ENCODE measurements at places on chromosomes 6 and 20.

DNA sequence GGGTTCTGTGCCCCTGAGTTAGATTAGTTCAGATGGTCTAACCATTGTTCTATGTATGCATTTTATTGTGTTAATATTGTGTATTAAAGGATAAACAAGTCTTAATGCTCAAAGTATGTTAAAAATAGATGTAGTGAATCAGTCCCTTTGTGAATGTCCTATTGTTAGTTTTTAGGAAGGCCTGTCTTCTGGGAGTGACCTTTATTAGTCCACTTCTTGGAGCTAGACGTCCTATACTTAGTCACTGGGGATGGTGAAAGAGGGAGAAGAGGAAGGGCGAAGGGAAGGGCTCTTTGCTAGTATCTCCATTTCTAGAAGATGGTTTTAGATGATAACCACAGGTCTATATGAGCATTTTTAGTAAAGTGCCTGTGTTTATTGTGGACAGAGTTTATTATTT lies 12.3 kb upstream of the HMGN4 start:
- DNase-seq: no peak

- no peak for DNase-seq
Observed at GRCh38 chr20:4130404-4131189, 115.2 kb upstream of the RNF24 start.

DNA sequence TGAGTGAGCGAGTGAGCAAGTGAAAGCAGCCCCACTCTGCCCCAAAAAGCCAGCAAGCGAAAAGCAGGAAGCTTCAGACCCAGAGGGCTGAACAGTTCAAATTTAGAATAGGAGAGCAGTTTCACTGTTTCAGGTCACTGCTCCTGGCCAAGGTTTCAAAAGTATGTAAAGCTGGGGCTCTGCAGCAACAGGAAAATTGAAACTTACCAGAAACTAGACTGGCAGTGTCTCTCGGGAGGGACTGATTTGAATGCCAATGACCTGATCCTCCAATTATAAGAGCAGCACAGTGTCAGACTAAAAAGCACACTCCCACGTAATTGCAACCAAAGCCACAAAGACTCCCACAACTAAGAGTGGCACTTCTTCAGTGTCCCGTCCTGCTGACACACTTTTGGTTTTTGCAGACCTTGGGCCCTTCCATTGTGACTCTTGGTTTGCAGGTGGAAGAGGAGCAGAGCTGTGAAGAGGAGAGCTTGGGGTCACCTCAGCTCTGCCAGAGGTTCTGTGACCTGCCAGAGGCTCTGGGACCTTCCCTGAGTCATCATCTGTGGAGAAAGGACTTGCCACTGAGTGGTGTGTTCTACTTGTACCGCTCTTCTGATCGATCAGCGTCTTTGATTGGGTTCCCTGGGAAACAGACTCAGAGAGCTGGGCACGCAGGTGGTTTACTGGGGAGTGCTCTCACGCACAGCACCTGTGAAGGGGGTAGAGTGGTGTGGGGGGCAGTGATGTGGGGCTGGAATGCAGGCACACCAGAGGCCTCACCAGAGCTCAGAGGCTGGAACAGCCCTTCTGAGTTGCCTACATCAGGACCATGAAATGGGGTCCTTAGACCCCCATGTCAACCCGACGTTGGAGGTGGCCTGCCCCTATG lies 52.7 kb upstream of the PTGIS start:
- DNase-seq: no peak

- DNase-seq: no peak
Observed at GRCh38 chr20:61457725-61458124, 205.7 kb downstream of the CDH4 start.

DNA sequence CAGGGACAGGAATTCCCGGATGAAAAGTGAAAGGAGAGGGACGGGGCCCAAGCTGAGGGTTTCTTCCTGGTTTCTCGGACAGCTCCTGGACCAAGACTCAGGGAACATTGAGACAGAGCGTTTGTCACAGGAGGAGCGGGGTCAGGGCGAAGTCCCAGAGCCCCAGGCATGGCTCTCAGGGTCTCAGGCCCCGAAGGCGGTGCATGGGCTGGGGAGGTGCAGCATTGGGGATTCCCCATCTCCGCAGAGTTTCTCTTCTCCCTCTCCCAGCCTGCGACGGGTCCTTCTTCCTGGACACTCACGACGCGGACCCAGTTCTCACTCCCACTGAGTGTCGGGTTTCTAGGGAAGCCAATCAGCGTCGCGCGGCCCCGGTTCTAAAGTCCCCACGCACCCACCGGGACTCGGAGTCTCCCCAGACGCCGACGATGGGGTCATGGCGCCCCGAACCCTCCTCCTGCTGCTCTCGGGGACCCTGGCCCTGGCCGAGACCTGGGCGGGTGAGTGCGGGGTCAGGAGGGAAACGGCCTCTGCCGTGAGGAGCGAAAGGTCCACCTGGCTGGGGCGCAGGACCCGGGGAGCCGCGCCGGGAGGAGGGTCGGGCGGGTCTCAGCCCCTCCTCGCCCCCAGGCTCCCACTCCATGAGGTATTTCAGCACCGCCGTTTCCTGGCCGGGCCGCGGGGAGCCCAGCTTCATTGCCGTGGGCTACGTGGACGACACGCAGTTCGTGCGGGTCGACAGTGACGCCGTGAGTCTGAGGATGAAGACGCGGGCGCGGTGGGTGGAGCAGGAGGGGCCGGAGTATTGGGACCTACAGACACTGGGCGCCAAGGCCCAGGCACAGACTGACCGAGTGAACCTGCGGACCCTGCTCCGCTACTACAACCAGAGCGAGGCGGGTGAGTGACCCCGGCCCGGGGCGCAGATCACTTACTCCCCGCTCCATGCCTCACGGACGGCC lies 54.6 kb upstream of the POLR1H start:
- no peak for DNase-seq

GRCh38 chr20:50724851-50725723 lies 6.3 kb upstream of the PARD6B start:
- DNase-seq: peak; percentile 69

DNA sequence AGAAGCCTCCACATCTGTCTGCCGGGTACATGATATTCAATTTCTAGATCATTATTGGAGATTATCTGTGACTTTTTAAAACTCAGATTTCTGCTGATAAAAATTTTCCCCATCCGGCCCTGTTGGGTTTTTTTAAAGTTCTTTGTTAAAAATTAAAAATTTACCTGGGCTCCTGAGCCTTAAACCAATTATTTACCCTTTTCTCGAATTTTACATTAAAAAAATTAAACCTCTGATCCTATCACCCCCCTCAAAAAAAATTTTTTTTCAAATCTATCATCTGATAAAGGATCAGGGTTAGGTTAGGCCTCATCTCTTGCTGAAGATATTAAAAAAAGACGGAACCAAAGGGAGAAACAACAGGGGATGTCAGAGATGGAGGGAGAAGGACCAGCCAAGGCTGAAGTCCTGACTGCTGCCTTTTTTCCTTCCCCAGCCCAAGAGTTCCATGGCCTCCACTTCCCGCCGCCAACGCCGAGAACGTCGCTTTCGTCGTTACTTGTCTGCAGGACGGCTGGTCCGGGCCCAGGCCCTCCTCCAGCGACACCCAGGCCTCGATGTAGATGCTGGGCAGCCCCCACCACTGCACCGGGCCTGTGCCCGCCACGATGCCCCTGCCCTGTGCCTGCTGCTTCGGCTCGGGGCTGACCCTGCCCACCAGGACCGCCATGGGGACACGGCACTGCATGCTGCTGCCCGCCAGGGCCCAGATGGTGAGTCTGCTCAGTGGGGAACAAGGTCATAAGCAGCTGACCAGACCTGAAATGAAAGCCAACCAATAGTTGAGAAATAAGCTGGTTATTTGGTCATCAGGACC lies 527 bp downstream of the NFKBIL1 start:
- DNase-seq: no peak

DNA sequence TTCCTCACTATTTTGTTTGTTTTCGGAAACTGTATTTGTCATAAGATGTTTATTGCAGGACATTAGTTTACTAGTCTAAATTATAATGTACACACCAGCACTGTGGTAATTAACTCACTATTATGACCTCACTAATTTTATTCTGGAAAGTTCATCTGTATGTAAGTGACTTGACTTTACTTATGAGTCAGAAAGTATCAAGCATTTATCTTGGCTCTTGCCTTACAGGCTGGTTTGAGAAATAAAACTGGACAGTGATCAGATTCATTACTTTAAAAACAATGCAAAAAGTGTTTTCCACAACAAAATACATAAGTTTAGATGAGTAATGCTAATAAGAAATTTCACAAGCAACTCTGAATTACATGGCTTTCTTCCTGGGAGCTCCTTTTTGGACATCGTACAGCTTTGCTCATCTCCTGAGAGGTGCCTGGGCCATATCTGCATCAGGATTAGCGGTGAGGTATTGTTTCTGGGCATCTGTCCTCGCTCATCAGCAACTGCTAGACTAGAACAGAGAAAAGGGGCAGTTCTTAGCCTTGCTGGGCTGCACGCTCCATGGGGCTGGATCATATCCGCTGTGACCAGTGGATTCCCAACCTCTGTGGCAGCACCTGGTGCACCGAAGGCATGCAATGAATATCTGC lies 179.8 kb downstream of the SOD2 start:
- no peak for DNase-seq

- DNase-seq: no peak
Observed at GRCh38 chr6:35810971-35811698, 6.0 kb downstream of the LHFPL5 start.

GRCh38 chr6:51893366-51893765 lies 194.0 kb downstream of the PKHD1 start:
- no peak for DNase-seq

- DNase-seq: no peak
Observed at GRCh38 chr6:33057222-33058150, 16.0 kb downstream of the HLA-DPA1 start.

GRCh38 chr20:22232923-22233322 lies 351.4 kb downstream of the FOXA2 start:
- DNase-seq: no peak

DNA sequence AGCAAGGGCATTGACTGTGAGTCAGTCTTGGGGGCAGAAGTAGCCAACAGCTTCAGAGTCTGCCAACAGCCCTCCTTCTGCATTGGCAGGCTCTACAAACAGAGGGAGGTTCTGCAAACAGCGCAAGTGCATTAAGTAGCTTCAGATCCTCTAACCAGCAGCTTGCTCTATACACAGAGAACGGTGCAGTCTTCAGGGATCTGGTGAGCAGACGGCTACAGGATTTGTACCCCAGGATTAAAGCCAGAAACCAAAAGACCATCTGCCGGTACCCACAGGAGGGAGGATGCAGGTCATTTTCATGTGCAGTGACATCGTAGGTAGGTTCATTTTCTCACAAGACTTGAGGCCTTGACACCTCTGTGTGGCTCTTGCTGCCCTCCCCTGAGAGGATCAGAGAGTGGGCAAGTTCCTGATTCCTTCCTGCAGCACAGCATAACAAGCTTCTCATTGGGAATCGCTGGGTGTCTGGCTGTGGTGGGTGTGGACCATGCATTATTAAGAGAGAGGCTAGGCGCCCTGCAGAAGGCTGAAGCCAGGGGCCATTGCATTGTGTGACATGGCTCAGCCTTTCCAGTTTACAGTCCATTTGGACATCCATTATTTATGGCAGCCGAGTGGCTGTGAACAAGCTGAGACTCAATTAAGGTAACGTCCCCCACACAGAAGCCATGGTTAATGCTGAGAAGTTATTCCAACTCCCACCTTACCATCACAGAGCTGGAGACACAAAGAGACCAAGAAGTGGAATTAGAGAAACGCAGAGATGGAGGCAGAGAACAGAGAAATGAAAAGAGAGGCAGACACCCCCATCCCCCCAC lies 250.0 kb downstream of the LRFN2 start:
- no peak for DNase-seq

GRCh38 chr6:5343998-5344397 lies 82.7 kb downstream of the FARS2 start:
- DNase-seq: no peak

GRCh38 chr6:125154118-125154760 lies 666 bp downstream of the TPD52L1 start:
- DNase-seq: no peak

- DNase-seq: no peak
Observed at GRCh38 chr6:5206920-5207561, 53.7 kb downstream of the LYRM4 start.

DNA sequence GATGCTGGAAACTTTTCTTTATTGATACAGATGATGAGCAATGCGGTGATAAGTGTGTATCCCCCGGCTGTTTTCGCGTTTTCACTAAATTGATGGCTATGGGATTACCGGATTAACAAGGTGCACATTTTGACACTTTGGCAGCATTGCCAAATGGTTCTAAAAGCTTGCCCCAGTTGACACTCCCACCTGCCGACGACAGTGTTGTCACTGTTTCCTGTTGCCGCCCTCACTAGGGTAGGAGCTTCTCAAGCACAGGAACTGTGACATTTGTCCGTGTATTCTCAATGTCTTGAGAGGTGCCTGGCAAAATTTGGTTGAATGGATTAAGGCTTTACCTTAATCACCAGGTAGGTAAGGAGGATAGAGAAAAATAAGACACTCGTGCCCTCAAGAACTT lies 9.8 kb upstream of the MAPK13 start:
- no peak for DNase-seq

GRCh38 chr20:50099565-50099991 lies 13.4 kb downstream of the UBE2V1 start:
- DNase-seq: no peak

GRCh38 chr6:42007286-42008137 lies 42.8 kb upstream of the TAF8 start:
- no peak for DNase-seq

GRCh38 chr6:64817525-64817924 lies 889.5 kb downstream of the EYS start:
- no peak for DNase-seq

DNA sequence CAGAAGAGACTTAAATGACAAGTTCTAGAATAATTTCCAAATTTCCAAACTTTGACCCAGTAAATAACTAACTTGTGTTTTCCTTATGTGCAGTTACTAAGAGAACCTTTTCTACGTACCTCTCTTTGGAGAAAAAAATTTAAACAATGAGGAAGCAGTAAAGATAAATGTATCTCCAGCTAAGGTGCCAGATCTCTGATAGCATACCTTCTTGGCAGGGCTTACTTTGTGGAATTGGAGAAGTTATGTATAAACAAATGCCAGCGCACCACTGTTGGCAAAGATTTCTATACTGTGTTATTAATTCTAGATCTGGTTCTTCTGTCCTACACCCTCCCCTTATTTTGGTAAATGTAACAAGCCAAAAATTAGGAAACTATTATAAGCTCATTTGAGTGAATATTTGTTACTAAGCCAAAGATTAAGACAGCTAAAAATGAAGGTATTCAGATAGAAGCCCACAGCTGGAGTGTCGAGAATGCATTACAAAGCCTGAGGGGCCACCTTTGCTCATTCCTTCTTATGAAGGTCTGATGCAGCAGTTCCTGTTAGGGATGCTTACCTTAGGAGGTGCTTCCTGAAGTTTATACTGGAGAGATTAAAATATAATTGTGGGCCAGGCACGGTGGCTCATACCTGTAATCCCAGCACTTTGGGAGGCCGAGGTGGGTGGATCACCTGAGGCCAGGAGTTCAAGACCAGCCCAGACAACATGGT lies 373.1 kb upstream of the SOX4 start:
- DNase-seq: no peak

GRCh38 chr6:80003826-80004172 lies 650 bp upstream of the TTK start:
- no peak for DNase-seq

- DNase-seq: no peak
Observed at GRCh38 chr6:44044154-44044539, 83.1 kb downstream of the MRPL14 start.

GRCh38 chr6:63452125-63452524 lies 120.2 kb upstream of the LOC128125822 start:
- no peak for DNase-seq

Data from AG09319 (cell line).